ENCODE measurements at places on chromosomes 3 and 15.

DNA sequence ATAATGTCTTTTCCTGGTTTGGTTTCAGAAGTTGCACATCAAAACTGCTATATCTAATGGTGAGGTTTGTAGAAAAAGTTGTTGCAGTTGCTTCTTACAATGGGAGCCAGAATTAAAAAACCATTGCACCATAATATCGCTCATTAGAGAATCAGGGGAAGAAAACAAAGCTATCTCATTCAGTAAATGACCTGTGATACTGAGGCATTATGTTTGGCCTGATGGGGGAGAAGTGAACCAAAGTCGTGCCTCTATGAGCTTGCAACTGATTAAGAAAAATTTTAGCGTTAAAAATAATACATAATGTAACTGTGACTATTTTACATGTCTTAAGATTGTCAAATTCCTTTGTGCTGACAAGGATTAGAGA, 60.2 kb upstream of the ARHGEF26 start:
- no peak for DNase-seq

GRCh38 chr3:52435246-52436101, 9.4 kb downstream of the SEMA3G start:
- DNase-seq, result no peak

- DNase-seq, result peak; percentile 30
Observed at GRCh38 chr15:51750792-51751696, at the start of gene TMOD2. TMOD2 (plus strand) TSS chr15:51751597; CDS start chr15:51766442, 14,845 bp downstream.

DNA sequence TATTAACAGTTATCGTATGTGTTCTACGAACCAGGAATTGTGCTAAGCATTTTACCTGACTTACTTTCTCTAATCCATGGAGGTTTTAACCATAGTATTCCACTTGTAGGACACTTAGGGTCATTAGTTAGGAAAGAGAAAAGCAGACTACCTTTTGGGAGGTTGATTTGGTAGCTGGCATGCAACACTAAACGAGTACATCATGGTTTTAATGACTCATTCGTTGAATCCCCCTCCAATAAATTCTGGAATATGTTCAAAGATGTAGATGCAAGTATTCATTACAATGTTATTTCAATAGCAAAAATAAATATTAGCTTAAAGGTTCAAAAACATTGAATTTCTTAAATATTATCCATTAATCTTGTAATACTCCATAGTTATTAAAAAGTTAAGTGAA, 162.5 kb downstream of the FMN1 start:
- no peak for DNase-seq

- DNase-seq, result no peak
Observed at GRCh38 chr15:94411285-94411684, 179.9 kb downstream of the MCTP2 start.

- no peak for DNase-seq
Observed at GRCh38 chr3:72818092-72818773, 30.0 kb downstream of the SHQ1 start.

GRCh38 chr3:15318661-15319060, 13.7 kb downstream of the SH3BP5 start:
- DNase-seq, result no peak

- no peak for DNase-seq
Observed at GRCh38 chr15:62756326-62756994, 286.1 kb upstream of the TPM1 start.

GRCh38 chr15:82044373-82045178, 1.2 kb downstream of the MEX3B start:
- peak; percentile 30 for DNase-seq

- no peak for DNase-seq
Observed at GRCh38 chr3:192435241-192435640, 292.1 kb downstream of the FGF12 start.
